ENCODE measurements at places on chromosomes 16 and 17. TPM values are rescaled to one million over a fixed set of nuclear protein-coding genes. Genes with fewer than 3 reads are reported as not detected.

Gene MMP25
- total RNA-seq = 58.0 TPM

Gene CTDNEP1
- 171 TPM for total RNA-seq

Gene SUMO2
- total RNA-seq = 520 TPM

Gene SLC38A10
- 78.5 TPM for total RNA-seq

- peak; percentile 70 for DNase-seq
- peak overlapping the region; percentile 85 for H3K4me3 ChIP-seq
- H3K4me1 ChIP-seq = peaks cover 49% of the 10 kb centered on the region
- H3K36me3 ChIP-seq = peaks cover 18% of the 10 kb centered on the region
Measured at GRCh38 chr17:80260069-80260535, 550 bp upstream of the RNF213 start.

Gene WDR59
- total RNA-seq = 58.3 TPM

Gene ABCC6
- not detected for total RNA-seq

DNA sequence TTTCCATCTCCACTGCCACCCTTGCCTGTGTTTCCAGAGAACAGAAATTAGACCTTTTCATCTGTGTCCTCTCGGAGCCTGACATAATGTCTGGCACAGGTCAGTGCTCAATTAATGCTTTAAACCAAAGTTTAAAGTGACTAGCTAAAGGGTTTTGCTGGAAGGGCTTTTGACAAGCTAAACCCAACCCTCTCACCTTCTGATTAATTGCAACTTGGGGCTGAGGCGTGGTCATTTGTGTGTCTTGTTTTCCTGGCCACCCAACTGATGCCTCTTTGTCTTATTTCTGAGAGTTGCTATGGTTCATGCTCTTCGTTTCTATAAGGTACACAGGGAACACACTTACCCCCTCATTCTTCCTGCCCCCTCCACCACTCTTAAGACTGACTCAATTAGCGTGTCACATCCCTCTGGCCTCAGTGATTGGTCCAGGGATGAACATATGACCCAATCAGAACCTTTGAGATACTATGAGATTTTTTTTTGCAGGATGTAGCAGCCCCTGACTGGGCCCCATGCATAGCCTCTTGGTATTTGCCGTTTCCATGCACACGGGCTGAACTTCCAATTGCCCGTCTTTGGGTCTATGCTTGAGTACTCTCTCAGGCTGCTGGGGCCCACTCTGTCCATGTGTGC lies 15.8 kb upstream of the BRD7 start:
- peaks cover 2% of the 10 kb centered on the region for H3K4me1 ChIP-seq
- no peak for DNase-seq
- peaks cover 5% of the 10 kb centered on the region for H3K27me3 ChIP-seq
- no peaks in the 10 kb centered on the region for H3K36me3 ChIP-seq
- no peak overlapping the region for H3K4me3 ChIP-seq

Gene MT1M
- not detected for total RNA-seq

GRCh38 chr17:36742267-36743000 lies 141.1 kb downstream of the MRM1 start:
- peaks cover 5% of the 10 kb centered on the region for H3K27me3 ChIP-seq
- H3K36me3 ChIP-seq = no peaks in the 10 kb centered on the region
- H3K27ac ChIP-seq = no peak overlapping the region
- no peak overlapping the region for H3K4me3 ChIP-seq
- DNase-seq = no peak
- no peaks in the 10 kb centered on the region for H3K4me1 ChIP-seq

GRCh38 chr17:60724647-60725046 lies 47.0 kb downstream of the BCAS3 start:
- no peak overlapping the region for H3K4me3 ChIP-seq
- no peak overlapping the region for H3K27ac ChIP-seq
- H3K36me3 ChIP-seq = no peaks in the 10 kb centered on the region
- no peak for DNase-seq
- H3K4me1 ChIP-seq = peaks cover 2% of the 10 kb centered on the region

- no peak for DNase-seq
- no peak overlapping the region for H3K4me3 ChIP-seq
- H3K27ac ChIP-seq = no peak overlapping the region
Measured at GRCh38 chr16:73883841-73884240, 412.8 kb upstream of the PSMD7 start.

DNA sequence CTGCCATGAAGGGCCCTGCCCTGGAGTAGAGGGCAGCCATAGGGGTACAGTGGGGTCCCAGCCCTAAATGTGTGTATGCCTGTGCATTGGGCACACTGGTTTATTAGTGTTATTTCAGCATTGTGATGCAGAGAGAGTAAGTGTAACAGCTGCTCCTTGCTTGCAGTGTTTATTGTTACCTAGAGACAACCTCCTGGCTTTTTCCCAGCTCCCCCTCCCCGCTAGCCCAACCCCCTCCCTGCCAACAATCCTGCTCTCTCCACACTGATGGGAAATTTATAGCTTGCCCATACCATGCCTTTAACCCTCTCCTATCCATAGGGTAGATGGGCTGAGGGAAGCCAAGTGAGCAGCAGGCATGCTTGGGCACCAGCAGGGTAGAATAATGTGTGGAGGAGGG lies 51.3 kb downstream of the NEUROD2 start:
- no peak overlapping the region for H3K27ac ChIP-seq
- H3K36me3 ChIP-seq = peaks cover 20% of the 10 kb centered on the region
- H3K27me3 ChIP-seq = no peaks in the 10 kb centered on the region
- no peak overlapping the region for H3K4me3 ChIP-seq
- H3K4me1 ChIP-seq = no peaks in the 10 kb centered on the region

Gene MPP2
- 1.8 TPM for total RNA-seq

DNA sequence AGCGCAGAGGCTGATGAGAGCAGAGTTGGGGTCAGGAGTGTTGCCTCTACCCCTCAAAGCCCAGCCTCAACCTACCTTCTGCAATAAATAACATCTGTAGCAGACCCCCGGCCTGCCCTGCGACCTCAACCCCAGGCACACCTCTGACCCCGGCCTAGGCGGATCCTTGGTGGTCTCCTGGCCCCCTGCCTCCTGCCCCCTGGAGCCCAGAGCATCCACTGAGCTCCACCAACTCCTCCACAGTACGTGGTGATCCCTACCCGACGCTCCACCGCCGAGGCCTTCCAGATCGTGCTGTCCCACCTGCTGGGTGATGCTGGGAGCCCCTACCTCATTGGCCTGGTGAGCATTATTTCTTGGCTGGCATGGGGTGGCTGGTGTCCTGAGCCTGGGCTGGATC lies 1.9 kb upstream of the LAT start:
- DNase-seq = no peak
- no peaks in the 10 kb centered on the region for H3K27me3 ChIP-seq
- peaks cover 73% of the 10 kb centered on the region for H3K36me3 ChIP-seq
- H3K27ac ChIP-seq = peak overlapping the region; percentile 94
- H3K4me3 ChIP-seq = no peak overlapping the region

Gene AATK
- 0.71 TPM for total RNA-seq

Gene KCNG4
- not detected for total RNA-seq

Gene KREMEN2
- not detected for total RNA-seq

All from activated CD8-positive, alpha-beta T cell treated with anti-CD3 and anti-CD28 coated beads, Interleukin-2, amount 10 ng/mL, durations not matched to agents 7 days and 5 days (primary cell).